CD4-positive, alpha-beta T cell treated with Interleukin-21 for 1 hour (primary cell): ENCODE measurements at places on chromosomes 5 and 9.

DNA sequence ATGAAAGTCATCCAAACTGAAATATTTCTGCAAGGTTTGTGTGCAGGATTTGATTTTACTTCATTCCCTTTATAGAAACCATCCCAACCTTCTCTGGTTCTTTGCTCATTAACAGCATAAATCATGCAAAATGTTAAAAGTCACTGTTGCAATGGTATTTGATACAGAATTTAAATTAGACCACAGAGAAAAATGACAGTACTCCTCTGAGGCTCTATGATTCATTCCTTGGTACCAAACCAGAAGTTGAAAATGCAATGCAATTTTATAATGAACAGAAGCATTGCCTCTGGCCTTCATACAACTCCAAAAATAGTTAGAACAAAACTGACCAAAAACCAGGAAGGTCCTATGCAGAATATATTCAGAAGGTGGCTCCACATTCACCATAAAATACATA, 607.1 kb downstream of the TLE1 start:
- no peak for DNase-seq

GRCh38 chr5:11655681-11656080, 248.6 kb downstream of the CTNND2 start:
- no peak for DNase-seq

- no peak for DNase-seq
These were observed 37.4 kb downstream of the SHB start for GRCh38 chr9:38031594-38031993.

DNA sequence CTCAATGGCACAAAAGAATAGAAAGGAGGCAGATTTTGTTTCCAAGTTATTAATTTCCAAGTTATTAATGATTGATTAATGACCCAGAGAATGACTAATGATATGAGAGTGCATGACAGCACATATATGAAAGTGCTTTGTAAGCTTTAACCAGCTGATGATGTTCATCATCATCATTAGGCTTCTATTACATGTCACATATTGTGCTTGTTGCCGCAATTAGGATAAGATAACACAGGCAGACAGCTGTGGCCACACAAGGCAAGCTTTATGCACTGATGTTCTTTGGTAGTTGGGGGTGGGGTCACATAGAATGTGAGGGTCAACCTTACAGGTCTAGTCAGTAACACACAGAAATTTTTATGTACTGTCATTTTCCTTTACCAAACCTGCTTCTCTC, 219.7 kb downstream of the TRPM3 start:
- no peak for DNase-seq

DNA sequence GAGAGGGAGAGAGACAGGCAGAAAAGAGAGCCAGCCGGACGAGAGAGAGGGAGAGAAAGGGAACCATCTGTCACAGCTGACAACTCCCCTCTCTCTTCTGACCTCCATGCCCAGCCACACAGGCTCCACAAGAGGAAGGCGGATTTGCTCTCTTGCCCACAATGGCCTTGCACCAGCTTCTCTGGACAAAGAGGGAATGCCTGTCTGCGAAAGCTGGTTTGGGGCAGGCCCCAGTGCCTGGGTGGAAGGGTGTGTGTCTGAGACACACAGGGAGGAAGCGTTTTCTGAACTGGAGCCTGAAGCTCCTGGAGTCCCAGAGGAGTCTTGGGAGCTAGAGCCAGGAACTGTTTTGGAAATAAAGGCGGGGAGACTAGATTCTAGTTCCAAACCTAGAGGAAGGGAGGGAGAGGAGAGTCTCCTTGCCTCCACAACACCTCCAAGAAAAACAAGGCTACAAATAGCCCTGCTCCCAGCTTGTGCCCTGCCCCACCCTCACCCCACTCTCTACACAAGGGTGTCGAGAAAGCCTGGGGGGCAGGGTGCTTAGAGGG, 12.5 kb downstream of the C1QTNF2 start:
- DNase-seq: no peak

- DNase-seq: no peak
These were observed 38.7 kb downstream of the SLC28A3 start for GRCh38 chr9:84301851-84302250.

DNA sequence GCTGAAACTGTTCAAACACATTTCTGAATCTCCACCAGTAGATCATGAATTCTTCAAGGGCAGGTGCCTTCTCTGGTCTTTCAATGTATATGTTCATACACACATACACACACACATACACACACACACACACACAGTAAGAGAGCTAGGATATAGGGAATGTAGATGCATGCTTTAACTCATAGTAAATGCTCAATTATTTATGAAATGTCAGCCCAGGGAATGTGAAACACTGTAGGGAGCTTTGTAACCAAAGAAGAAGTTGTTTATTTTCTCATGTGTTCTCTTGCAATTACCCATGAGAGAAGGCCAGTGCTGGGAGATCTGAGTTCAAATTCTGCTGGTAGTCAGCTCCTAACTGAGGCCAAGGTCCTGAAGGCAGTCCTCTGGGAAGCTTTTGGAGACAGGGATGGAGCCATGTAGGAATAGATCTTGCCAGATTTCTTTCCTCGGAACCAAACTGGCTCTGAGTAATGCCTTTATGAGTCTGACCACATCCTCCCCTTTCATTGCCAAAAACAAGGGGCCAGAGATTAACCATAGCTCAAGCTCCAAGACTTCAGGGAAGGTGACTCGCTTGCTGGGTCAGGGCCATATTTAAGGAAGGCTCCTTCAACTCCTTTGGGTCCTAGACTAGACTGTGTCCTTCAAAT, 487.0 kb upstream of the TNC start:
- DNase-seq: no peak

GRCh38 chr5:162769019-162769418, 668.4 kb upstream of the CCNG1 start:
- DNase-seq: no peak

- peak; percentile 15 for DNase-seq
These were observed 861 bp downstream of the MTX3 start for GRCh38 chr5:79990205-79990597.

- no peak for DNase-seq
These were observed 34.4 kb upstream of the KCNIP1 start for GRCh38 chr5:170469414-170469813.

- DNase-seq: no peak
These were observed 10.4 kb downstream of the OTP start for GRCh38 chr5:77627869-77628674.

DNA sequence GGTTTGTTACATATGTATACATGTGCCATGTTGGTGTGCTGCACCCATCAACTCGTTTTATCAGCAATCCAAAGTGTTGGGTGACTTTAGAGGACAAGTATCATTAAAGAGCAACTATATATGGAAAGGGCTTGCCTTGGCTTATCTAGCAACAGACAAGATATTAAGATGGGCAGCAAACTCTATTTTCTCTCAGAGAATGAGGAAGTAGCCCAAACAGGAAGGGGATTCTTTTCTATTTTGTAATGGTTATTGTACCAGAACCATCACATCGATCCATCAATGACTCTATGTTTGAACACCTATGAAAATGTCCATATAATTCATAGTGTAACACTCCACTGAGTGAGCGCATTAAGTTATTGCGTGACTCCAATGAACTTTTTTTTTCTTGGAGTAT, 260.1 kb upstream of the SLC24A2 start:
- no peak for DNase-seq

DNA sequence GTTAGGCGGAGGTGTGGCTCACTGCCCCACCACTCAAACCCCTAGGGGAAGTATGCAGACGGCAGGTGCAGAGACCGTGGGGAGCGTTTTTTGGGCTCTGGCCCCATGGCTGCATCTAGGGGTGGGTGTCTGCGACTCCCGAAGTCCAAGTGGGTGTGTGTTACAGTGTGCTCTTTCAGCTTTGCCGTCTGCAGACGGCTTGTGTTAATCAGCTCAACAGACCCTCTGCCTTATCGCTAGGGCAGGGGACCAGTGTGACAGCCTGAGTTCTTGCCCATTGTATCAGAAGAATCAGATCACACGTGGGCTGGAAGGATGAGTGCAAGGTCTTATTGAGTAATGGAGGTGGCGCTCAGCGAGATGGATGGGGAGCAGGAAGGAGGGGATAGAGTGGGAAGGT, 162.8 kb downstream of the ENC1 start:
- DNase-seq: no peak

- no peak for DNase-seq
These were observed 190.9 kb downstream of the TTC39B start for GRCh38 chr9:15116130-15116580.

DNA sequence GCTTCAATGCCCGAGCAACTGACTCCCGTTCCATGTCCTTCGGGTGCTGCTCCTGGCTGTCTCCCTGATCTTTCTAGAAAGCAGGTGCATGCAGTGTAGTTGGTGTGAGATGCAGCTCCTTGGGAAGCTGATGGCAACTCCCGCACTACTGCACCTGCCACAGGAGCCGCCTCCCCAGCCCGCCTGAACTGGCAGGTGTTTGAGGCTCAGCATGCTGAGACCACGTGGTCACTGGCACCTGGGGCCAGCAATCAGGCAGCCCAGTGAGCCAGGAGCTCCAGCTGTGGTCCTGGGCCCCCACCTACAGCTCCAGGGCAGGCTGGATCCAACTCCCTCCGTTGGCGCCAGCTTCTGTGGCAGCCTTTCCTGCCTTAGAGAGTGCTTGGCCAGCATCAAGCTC, 111.5 kb downstream of the ICE1 start:
- no peak for DNase-seq

GRCh38 chr5:60020457-60020856, 126.9 kb upstream of the PDE4D start:
- no peak for DNase-seq

DNA sequence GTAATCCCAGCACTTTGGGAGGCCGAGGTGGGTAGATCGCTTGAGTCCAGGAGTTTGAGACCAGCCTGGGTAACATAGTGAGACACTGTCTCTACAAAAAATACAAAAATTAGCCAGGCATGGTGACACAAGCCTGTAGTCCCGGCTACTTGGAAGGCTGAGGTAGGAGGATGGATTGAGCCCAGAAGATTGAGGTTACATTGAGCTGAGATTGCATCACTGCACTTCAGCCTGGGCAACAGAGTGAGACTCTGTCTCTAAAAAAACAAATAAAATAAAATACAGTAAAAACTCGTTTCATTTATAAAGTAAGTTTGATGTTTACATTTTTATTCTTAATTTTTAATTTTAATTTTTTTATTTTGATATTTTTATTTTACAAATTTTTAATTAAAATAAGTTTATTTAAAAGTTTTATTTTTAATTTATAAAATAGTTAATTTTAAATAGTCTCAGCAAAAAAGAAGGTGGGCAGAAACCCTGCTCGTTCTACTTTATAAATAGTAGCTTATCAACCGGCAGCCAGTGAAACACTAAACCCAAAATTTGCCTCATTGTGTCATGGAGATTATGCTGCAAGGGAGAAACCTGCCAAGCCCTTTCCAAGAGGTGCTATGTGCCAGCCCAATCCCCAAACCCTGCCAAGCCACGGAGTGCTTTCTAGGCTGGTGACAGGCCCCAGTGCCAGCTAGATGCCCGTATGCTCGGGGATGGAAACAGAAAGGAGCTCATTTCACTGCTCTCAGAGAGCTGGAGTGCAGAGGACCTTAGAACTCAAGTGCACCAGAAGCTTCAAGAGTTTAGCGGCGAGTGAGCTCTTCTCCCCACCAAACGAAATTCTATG, 38.9 kb downstream of the SERINC5 start:
- DNase-seq: peak; percentile 45

DNA sequence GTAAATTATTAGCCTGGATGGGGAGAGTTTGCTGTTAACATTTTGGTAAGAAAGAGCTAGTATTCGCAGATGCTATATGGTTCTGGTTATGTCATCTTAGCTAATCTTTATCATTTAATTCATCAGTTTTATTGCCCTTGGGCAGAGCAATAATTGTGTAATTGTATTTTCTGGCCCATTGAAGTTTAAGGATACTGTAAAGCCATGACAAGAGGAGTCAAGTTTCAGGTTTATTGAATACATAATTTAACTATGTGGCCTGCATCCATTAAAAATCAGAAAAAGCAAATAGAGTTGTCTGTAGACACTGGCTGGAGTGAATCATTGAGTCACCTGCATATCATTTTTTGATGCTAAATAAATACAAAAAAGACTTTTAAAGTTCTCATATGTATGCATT, 255.8 kb downstream of the PRELID2 start:
- no peak for DNase-seq

GRCh38 chr9:35432076-35432475, 57.8 kb upstream of the RUSC2 start:
- DNase-seq: no peak

GRCh38 chr5:130501151-130501865, 597.0 kb downstream of the CHSY3 start:
- no peak for DNase-seq

DNA sequence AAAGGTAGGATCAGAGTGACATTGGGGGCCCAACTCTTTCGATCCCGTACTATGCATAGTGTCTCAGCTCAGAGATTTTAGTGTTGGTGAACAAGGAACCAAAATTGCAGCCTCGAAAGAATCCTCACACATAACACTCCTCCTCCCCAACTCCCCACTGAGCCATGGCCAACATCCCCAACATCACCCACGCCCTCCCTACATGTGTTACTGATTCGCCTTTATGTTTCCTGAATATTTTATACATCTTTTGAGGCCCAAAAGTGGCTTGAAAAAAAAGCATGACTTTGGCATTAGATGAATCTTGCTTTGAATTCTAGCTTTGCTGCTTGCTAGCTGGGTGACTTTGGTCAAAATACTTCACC, 45.2 kb downstream of the PLAC8L1 start:
- no peak for DNase-seq

DNA sequence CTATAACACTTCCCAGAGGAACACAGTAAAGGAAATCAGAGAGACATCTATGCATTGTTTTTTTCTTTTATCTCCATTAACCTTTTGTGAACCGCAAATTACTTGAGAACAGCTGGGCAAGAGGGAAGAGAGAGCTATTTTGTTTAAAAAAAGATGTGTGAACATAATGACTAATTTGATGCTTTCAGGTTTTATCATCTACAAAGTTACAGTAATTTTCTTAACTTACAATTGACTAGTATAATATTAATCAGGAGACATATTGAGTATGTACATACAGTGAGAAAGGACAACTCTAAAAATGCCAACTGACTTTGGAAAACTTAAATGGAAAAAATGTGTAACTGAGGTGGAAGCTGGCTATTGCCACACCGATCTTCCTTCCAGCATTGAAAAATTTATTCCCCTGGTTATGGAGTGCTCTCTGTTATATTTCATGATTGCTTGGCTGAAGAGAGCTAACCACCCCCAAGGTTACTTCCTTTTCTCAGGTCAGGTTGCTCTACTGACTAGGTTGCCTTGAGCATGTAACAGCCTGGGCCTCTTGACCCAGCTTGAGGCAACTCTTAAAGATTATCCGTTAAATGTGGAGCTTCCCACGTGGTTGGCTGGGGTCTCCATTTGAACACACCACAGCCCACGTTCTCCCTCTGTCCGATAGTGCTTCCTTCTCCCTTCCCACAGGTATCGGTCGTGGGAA, 62.6 kb upstream of the C6 start:
- DNase-seq: no peak
